ENCODE measurements at places on chromosomes 16 and 17.

- DNase-seq: no peak
Observed at GRCh38 chr16:6880263-6880662, 452.4 kb upstream of the RBFOX1 start.

GRCh38 chr17:36008998-36009665, 7.8 kb upstream of the CCL15 start:
- DNase-seq: peak; percentile 31

DNA sequence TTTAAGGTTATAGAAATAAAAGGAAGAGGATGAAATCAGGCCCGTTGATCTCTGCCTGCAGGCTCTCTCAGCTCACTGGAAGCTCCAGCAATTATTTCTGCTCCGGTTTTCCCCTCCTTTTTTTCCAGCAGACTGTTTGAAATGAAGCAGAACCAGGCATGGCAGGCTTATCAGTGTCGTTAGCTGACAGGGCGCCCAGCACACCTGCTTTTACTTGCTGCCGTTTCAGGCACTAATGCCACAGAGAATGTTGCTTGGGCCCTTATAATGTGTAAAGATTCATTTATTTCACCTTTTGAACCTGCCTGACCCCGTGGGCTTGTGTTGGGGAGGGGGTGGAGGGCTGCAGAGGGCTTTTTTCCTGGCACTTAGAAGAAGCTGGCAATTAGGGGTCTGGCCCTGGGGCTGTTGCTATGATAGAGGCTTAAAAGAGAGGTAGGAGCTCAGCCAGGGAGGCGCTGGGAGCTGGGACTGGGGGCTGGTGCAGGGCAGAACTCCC, 108.1 kb downstream of the IRX3 start:
- DNase-seq: no peak

DNA sequence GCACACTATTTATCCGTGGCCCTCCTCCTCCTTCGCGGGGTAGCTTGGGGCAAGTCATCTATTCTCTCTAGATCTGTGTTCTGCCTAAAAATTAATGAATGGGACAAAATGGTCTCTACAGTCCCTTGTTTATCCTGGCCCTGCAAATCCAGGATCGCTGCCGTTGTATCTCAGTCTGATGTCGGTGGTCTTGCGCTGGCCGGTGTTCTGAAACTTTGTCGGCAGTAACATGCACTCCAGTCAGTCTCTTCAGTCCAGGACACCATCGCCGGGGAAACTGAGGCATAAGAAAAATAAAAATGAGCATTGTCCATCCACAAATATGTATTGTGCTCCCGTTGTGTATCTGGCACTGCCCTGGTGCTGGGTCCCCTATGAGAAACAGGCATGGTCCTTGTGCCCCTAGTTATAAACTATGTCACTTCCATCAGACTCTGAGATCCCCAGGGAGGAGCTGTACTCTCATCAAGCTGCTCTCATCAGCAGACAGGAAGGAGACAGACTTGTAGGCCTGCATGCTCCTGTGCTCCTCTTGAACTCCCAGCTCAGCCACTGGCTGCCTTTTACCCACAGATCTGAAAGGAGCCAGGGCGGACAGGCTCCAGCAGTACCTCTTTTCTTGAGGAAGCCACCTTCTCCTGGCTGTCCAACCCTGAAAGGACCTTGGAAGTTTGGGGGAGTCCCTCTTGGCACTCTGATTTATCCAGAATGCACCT, 13.7 kb upstream of the CA4 start:
- no peak for DNase-seq

DNA sequence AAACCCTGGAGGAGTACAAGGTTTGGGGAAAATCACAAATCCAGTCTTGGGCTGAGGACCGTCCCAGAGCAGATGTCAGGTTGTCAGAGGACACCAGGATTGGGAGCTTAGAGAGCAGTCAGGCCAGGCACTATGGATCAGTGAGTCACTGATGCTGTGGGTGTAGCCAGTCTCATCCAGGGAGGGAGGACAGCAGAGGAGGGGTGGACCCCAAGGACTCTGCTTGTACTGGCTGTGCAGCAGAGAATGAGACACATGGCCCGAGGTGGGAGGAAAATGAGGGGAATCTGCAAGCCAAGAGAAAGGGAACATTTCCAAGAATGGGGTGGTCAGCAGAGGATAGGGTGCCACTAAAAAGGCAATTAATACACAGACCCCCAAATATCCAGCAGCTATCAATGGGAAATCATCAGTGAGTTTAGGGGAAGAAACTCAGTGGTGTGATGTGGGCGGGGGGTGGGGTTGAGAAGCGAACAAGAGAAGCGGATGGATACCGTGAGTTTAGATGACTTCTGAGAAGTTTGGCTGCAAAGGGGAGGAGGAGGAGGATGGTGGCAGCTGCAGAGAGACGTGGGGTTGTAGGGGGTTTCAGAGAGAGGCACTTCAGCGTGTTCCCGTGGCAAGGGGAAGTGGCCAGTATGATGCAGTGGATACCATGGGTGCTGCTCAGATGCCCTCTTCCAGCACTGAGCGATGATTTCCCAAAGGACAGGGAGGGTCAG, 43.9 kb downstream of the ARHGAP27 start:
- DNase-seq: no peak

GRCh38 chr17:20095336-20096080, 86.3 kb downstream of the SPECC1 start:
- no peak for DNase-seq

- DNase-seq: no peak
Observed at GRCh38 chr17:60599220-60599619, 773 bp upstream of the PPM1D start.

GRCh38 chr16:25628766-25629165, 63.0 kb upstream of the HS3ST4 start:
- no peak for DNase-seq

GRCh38 chr16:88804173-88804551, 573 bp downstream of the CDT1 start:
- DNase-seq: no peak

DNA sequence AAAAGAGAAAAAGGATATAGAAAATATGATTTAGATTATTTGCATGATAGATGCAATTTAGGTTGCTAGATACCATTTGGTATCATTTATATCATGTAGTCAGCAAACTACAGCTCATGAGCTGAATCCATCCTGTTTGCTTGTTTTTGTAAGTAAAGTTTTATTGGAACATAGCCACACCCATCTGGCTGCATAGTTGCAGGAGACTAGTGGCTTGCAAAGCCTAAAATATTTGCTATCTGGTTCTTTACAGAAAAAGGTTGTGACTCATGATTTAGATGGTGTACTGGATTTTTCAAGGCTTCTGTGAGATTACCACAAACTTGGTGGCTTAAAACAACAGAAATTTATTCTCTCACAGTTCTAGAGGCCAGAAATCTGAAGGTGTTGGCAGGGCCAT, 49.9 kb downstream of the MAP2K4 start:
- no peak for DNase-seq

DNA sequence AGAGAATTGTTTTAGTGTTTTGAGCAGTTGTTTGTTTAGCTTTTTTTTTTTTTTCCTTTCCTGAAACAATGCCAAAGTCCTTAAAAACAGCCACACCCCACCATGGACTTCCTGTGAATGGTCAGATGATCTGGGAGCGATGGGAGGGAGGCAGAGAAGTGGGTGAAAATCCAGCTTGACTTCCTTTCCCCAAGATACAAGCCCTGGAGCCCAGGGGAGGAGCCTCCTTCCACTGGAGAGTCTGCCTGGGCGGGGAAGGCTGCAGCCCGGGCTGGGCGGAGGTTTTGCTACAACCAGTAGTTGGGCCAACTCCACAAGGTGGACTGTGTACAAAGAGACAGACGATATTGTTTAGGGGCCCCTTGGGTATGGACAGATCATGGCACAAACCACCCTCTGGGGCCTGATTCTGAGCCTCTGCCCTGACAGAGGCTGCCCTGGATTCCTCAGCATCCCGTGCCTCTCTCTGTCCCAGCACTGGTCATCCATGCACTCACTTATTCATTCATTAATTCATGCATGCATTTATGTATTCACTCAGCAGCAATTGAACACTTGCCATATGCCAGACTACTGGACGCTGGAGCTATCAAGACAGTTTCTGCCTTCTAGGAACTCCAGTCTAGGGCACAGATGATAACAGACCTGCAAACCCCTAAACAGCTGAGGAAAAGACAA, 29.8 kb downstream of the WSB1 start:
- DNase-seq: no peak

GRCh38 chr17:67151717-67152116, 93.3 kb downstream of the HELZ start:
- no peak for DNase-seq

- DNase-seq: no peak
Observed at GRCh38 chr17:50725769-50726655, 6.6 kb downstream of the LUC7L3 start.

- DNase-seq: no peak
Observed at GRCh38 chr16:75461575-75461974, 2.9 kb downstream of the TMEM170A start.

GRCh38 chr16:82226327-82226726, 56.3 kb upstream of the MPHOSPH6 start:
- DNase-seq: no peak

GRCh38 chr16:997440-998051, 16.0 kb downstream of the SOX8 start:
- DNase-seq: no peak

DNA sequence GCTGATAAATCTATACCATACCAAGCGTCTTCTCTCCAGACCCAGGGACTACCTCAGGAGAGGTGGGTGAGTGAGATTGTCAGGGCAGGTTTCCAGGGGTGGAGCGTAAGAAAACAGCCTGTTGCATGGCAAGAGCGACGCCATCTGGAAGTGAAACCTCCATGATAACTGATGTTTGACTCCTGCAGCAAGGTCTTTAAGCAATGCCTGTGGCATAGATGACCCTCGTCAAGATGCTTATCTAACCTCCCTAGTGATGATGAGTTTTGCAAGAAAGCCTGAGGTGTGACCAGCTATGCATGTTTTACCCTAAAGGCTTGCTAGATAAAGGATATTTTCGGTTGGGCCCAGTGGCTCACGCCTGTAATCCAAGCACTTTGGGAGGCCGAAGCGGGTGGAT, 71.6 kb downstream of the GSG1L start:
- DNase-seq: no peak

- no peak for DNase-seq
Observed at GRCh38 chr16:58198803-58199411, 1.0 kb upstream of the CSNK2A2 start.

DNA sequence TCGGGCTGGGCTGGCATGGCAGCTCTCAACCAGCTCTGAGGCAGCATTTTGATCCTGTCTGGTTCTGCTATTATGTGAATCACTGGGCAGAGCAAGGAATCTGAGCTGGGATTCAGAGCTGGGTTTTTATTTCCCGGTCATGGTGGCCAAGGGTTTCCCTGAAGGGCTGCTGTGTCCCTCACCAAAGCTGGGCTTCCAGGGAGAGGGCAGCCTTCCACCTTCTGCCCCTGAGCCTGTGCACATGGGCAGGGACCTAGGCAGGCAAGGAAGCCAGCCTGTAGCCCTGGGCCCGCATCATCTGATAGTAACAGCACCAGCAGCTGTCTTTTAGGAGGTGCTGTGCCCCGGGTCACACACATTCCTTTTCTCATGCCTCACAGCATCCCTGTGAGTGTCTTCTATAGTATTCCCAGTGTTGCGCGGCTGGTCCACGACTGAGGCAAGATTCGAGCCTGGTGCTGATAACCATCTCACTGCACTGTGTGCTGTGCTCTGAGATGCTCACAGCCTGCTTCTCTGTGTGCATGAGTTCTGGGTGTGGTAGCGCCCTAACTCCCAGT, 85.3 kb upstream of the PLCG2 start:
- DNase-seq: no peak

GRCh38 chr17:74833501-74834377, 25.9 kb downstream of the GRIN2C start:
- no peak for DNase-seq

GRCh38 chr16:54048586-54049495, 237.7 kb downstream of the IRX3 start:
- no peak for DNase-seq

- no peak for DNase-seq
Observed at GRCh38 chr16:56886826-56887225, 21.8 kb downstream of the SLC12A3 start.

GRCh38 chr16:31420037-31420436, 8.1 kb downstream of the COX6A2 start:
- DNase-seq: peak; percentile 7

DNA sequence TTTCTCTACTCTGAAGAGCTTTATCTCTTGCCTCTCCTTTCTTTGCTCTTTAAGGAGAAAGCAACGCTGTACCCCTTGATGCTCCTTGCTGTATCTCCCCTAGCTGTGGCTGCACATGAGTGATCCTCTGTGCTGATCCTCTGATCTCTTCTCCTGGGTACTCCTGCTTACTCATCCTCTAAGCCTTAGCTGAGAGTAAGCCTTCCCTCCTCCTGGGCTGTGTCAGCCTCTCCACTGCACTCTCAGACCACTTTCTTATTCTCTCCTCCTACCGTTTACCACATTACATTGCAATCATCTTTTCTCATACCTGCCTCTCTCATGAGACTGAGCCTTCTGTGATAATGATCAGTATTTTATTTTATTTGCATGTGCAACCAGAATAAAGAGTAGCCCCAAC, 25.1 kb downstream of the SOX9 start:
- DNase-seq: no peak

DNA sequence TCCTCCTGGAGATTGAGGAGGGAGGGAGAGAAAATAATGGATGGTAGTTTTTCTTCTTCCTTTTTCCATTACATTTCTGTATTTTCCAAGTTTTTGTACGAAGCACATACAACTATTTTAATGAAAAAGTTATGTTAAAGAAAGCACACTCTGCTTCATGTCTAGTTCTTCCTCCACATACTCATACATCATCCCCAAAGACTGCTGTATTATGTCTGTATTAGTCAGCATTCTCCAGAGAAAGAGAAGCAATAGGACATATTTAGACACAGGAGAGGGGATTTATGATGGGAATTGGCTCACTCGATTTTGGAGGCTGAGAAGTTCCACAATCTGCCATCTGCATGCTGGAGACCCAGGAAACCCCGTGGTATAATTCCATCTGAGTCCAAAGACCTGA, 10.1 kb upstream of the ACSM2A start:
- no peak for DNase-seq

DNA sequence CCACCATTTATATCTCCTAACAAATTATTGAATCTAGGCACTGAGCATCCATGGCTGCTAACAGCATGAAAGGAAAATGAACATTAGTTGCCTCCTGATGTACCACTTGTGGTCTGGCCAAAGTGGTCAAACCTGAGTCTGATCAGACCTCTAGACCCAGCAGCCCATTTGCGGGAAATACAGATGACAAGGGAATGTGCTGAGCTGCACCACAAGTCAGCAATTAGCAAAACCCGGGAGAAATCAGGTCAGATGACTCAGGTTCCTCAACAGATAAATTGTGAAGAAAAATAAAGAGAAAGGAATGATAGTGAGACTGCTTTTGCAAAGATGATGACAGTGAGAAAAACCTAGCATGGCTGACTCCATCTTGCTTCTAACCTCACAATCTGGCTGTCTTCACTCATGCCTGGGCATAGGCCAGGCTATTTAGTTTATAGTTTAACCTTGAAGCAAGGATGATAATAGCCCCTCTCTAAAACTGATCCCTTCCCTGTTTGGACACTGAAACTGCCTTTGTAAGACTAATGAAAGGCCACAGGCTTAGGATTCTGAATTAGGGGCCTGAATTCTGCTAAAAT, 142.7 kb upstream of the ASIC2 start:
- no peak for DNase-seq

All from GM12865 (cell line).